ENCODE measurements at places on chromosomes 4 and X.
A peak's percentile ranks its signal among the peaks of the same experiment; 100 is the strongest.

DNA sequence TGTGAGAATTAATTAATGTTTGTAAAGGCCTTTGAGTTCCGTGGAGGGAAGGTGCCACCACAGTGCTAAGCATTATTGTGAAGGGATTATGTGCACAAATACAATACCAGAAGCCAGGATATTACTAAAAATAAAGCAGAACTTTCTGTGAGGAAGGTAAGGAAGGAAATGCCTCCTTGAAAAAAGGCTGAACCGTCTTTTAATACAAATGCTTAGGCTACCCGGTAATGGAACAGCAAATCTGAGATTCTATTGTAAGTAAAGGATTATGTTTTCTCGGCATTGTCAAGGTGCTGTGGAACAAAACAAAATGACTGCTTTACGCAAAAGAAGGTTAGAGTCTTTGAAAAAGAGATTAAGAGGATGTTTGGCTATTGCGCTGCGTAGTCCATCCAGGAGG, 57.9 kb upstream of the SPRY1 start:
- DNase-seq = no peak

DNA sequence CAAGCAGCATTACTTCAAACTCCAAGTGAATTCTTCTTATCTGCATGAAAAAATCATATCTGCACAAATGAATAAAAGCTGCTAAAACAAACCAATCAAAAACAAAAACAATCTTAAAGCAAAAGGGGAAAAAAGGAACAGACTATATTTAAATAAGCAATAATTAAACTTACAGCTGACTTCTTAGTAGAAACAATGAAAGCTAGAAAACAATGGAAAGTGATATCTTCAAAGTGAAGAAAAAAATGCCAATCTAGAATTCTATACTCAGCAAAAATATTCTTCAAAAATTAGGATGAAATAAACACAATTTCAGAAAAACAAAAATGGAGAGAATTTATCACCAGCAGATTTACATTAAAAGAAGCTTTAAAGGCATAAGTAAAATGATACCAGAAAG, 20.0 kb downstream of the STBD1 start:
- no peak for DNase-seq

GRCh38 chrX:143058120-143058519, 32.4 kb downstream of the SPANXN4 start:
- DNase-seq = no peak

- no peak for DNase-seq
These were observed 102.0 kb downstream of the ELOVL6 start for GRCh38 chr4:110096405-110096804.

- DNase-seq = no peak
These were observed 92.6 kb downstream of the TSPAN5 start for GRCh38 chr4:98565681-98566301.

GRCh38 chr4:101855239-101855638, 64.7 kb downstream of the BANK1 start:
- no peak for DNase-seq

DNA sequence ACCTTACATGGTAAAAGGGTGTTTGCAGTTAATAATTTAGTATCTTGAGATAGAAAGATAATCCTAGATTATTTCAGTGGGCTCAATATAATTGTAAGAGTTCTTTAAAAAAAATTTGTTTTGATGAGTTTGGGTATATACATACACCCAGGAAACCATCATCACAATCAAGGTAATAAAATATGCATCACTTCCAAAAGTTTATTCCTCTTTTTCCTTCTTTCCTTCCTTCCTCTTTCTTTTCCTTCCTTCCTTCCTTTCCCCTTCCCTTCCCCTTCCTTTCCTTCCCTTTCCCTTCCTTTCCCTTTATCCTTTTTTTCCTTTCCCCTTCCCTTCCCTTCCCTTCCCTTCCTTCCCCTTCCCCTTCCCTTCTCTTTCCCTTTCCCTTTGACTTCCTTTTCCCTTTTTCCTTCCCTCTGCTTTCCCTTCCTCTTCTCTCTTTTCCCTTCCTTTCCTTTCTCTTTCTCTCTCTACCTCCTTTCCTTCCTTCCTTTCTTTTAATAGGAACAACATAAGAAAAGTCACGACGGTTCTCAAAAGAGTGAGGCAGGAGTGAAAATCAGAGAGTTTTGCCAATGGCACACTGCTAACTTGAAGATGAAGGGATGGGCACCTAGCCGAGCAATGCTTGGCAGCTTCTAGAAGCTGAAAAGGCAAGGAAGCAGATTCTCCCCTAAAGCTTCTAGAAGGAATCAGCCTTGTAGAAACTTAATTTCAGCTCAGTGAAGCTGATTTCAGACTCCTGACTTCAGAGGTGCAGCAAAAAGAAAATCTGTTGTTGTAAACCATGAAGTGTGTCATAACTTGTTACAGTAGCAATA, 2050.2 kb upstream of the AGA start:
- DNase-seq = no peak

DNA sequence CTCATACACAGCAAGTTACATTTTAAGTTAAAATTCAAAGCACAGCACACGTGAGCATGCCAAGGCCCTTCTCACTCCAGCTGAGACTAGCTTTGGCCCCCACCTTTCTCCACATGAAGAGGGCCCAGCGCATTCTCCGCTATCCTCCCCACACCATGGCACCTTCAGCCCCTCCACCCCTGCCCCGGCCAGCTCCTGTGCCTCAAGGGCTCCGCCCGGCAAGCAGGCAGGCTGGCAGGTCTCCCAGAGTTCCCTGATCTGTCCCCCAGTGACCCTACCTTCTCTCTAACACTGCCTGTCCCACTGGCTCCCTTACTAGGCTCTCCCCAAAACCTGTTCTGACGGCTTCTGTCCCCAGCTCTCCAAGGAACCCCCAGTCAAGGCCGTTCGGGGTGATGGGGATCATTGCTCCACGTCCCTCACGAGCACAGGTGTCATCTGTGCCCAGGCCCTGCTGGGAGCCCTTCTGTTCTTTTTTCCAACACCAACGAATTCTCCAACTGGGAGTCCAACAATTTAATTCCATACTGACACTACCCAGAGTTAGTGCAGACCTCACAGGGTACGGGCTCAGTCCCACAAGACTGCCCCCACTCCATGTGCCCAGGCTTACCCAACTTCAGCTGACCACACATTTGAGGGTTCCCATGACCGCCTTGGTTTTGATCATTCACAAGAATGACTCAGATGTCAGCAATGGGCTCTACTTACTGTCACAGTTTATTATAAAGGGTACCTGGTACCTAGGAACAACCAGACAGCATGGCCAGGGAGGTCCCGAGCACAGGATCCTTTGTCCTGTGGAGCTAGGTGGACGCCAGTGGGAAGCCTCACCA, 4.2 kb downstream of the LETM1 start:
- no peak for DNase-seq

GRCh38 chr4:109803924-109804571, 2.2 kb upstream of the CFI start:
- DNase-seq = peak; percentile 66

- DNase-seq = no peak
These were observed 124.9 kb upstream of the POF1B start for GRCh38 chrX:85504381-85504780.

GRCh38 chrX:124726881-124727280, 380.5 kb downstream of the SH2D1A start:
- no peak for DNase-seq

DNA sequence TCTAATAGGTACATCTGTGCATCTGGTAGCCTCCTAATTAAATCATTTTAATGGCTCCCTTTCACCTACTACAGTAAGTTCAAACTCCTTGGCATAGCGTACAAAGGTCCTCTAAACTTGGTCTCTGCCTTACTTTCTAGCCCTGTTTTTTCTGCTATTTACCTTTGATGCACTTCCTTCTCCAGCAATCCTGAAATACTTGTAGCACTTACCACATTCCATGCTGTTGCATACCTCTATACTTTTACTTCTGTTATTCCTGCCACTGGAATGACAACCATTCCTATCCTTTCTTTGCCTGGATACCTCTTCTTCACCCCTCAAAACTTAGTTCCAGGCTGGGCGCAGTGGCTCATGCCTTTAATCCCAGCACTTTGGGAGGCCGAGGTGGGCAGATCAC, 56.6 kb upstream of the LHFPL1 start:
- DNase-seq = no peak
